ENCODE measurements at places on chromosomes 3 and 15.

DNA sequence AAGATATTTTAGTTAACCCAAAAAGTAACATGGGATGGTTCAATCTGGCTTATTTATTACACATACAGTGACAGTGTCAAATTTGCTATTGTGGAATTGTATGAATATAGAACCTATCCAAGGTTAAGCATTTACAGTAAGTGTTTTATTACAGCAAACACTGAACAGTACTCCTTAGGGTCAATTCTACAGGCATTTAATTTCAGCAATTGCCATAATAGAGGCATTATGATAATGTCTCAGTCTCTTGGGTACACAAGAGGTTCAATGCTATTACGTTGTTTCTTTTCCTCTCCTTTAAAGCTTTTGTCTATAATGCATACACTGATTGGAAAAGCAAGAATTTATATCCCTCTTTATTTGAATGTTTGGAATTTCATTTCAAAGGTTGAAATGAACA is 275.7 kb upstream of the NAALADL2 start:
- no peak for DNase-seq

DNA sequence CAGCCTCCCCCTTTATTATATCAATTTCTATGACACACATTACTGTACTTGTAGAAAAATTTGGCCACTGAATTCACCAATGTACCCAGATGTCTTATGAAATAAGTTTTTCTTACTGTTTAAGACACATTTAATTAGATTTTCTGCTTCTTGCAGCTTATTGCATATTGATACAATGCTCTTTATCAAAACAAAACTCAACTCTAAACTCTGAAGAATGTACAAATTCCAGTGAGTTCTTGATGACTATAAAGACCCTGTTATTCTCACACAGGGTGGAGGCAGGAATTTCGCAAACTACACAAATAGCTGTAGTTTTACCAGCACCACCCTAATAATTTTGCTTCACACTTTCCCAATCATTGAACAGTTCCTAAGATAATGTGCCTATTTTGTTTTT is 22.0 kb downstream of the CMTM6 start:
- no peak for DNase-seq

DNA sequence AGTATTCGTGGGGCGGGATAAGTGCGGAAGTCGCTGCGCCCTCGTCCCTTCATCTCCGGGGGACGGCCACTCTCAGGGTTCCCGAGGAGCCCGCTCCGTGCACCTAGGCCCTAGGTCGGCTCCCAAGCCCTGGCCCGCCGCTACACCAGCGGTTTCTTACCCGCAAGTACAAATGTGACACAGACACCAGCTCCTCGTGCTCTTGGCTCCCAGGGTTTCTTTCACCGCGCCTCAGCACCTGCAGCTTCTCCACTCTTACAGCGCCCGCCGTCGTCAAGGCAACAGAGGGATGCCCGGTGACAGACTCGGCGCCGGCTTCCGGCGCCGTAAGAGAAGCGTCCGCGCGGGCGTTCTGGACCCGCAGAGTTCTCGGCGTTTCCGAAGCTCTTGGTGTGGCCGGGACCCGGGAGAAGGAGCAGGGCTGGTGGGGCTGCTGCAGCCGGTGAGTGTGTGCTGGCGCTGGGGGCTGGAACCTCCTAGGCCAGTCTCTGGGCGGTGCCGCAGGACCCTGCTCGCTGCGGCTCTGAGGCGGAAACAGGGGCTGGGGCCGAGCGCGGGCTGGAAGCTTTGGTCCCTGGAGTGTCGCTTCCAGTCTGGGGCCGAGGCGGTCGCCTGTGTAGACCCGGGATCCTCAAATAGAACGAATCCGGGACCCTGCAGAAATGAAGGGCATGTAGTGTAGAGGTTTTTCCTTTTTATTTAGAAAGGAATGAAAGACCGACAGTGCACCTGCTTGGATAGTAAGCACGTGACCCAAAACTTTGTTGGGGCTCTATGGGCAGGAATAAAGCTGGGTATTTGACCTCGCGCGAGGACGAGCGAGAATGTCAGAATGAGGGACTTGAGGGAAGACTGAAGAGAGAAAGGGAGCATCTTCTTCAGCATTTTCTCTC is 155.4 kb upstream of the GOLGA6L4 start:
- DNase-seq: peak; percentile 34

- DNase-seq: no peak
Measured at GRCh38 chr15:101066501-101067408, 147.6 kb downstream of the LRRK1 start.

DNA sequence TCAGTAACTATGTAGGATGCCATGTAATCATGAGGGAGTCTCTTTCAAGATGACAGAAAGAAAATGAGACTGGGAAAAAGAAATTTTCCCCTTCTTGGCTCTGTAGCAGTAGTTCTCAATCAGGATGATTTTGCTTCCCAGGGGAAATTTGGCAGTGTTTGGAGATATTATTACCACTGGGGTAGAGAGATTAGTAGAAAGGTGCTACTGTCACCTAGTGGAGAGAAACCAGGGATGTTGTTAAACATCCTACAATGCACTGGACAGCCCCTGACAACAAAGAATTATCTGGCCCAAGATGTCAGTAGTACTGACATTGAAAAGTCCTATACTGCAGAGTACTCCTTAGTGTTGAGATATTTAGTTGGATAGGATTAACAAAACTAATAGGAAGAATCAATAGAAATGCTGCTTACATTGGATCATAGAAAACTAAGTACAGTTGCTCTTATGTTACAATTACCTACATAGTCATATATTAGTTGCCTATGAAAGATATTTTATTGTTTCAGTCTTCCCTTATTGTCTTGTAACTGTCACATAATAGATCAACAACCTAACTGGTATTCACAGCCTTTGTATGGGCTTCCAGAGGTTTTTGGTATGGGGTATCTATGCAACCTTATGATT is 433.3 kb downstream of the RAP2B start:
- no peak for DNase-seq

DNA sequence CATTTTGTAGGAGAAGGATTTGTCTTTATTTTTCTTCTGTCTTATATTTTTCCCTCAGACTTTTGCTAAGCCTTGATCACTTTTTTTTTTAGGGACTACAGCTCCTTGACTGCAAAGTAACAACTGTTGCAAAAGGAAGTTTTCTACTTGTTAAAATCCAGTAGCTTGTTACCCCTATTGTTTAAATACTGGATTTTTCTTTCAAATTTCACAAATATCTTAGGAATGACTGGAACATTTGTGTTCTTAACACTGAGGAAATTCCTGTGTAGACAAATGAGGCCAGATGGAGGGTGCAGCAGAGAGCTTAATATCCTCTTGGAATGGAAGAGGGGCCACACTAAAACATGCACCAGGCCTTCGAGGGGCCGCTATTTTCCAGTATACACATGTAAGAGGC is 3.2 kb upstream of the PGPEP1L start:
- no peak for DNase-seq

GRCh38 chr3:142356818-142357217 is 91.0 kb downstream of the XRN1 start:
- no peak for DNase-seq

- no peak for DNase-seq
Measured at GRCh38 chr15:67373971-67374370, 119.4 kb downstream of the IQCH start.

GRCh38 chr3:165644331-165644730 is 192.9 kb downstream of the BCHE start:
- no peak for DNase-seq

GRCh38 chr15:72852273-72852672 is 68.7 kb upstream of the ADPGK start:
- DNase-seq: no peak

GRCh38 chr3:9088441-9089353 is 125.4 kb upstream of the RAD18 start:
- no peak for DNase-seq

DNA sequence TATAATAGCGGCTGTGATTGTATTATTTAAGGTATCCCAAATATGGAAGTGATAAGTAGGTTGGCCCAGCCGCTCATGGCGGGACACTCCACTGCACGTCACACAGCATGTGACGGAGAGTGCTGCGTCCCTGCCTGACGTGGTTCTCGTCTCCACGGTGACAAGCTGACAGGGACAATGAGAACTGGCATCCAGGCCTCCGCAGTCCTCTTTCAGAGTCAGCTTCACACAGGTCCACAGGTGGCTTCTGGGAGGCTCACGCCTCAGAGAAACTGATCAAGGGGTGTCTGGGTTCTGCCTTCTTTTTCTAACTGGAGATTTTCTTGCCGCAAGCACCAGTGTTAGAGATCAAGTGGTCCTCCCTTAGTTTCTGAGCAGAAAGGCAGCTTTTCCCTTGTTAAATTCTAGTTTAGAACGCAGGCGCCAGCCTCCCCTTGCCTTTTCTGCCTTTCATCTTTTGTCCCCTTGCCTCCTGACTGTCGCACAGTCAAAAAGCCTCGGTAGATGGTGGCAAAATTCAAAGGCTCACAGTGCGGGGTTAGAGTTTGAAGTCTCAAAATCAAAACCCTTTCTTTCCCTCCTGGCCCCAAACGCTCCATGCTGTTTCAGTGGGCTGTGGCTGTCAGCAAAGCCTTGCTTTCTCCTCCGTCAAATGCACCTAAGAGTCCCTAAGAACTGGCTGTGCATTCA is 120.9 kb downstream of the ATP10A start:
- DNase-seq: no peak

- DNase-seq: peak; percentile 43
Measured at GRCh38 chr15:60006203-60006862, 2.2 kb downstream of the FOXB1 start.

GRCh38 chr3:97975466-97975865 is 3.2 kb upstream of the RIOX2 start:
- DNase-seq: no peak

GRCh38 chr3:32865383-32865782 is 47.6 kb downstream of the TRIM71 start:
- DNase-seq: no peak

- DNase-seq: no peak
Measured at GRCh38 chr3:16239086-16239770, 25.5 kb downstream of the DPH3 start.

- DNase-seq: no peak
Measured at GRCh38 chr3:61157414-61157813, 93.8 kb downstream of the FHIT start.

- DNase-seq: no peak
Measured at GRCh38 chr15:55475842-55476241, 32.2 kb downstream of the DNAAF4 start.

- no peak for DNase-seq
Measured at GRCh38 chr3:72458375-72458774, 389.9 kb downstream of the SHQ1 start.

- DNase-seq: no peak
Measured at GRCh38 chr3:107211608-107212007, 165.6 kb upstream of the CCDC54 start.

DNA sequence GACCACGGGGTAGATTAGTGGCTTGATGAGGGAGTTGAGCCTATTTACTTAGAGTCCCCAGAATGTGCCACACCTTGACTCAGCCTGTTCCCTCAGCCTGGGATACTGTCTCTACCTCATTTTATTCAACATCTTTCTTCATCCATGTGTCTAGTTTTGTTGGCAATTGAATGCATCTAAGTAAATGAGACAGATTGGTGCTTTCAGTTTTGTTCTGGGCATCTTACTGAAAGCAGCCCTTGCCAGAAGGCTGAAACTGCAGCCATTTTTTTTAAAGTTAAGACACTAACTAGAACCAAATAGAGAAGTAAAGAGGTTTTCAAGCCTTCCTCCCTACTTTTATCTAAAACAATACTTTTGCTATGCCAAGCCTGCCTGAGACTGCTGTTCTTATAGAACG is 246.8 kb downstream of the SLCO3A1 start:
- DNase-seq: no peak

DNA sequence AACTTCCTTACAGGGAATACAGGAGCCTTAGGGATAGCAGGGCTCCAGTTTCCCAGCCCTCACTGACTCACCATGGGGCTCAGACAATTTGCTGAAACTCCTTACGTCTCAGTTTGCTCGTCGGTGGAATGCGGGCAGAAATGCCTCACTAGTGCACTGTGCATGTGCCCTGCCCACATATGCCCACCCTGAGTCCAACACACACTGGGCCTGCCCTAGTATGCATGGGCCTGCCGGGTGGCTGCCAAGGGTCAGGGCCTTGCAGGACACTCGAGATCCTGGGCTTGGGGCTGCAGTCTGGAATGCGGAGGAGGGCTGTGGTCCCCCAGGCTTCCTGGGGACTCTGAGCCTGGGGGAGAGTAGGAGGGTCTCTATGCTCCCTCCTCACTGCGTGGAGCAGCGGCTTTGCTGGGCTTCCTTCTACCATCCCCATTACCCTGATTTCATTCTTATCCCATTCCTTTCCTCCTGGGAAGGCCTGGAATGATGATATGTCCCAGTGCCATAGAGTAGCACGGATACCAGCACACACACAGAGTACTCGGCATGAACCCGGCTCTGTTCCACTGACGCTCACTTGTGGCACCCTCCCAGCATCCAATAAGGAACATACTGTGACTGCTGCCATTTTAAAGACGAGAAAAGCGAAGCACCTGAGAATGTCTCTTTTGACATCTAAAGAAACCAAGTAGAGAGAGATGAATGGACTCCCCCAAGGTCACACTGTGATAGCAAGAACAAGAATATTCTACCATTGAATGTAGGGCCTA is 124.2 kb downstream of the ASB7 start:
- DNase-seq: no peak

DNA sequence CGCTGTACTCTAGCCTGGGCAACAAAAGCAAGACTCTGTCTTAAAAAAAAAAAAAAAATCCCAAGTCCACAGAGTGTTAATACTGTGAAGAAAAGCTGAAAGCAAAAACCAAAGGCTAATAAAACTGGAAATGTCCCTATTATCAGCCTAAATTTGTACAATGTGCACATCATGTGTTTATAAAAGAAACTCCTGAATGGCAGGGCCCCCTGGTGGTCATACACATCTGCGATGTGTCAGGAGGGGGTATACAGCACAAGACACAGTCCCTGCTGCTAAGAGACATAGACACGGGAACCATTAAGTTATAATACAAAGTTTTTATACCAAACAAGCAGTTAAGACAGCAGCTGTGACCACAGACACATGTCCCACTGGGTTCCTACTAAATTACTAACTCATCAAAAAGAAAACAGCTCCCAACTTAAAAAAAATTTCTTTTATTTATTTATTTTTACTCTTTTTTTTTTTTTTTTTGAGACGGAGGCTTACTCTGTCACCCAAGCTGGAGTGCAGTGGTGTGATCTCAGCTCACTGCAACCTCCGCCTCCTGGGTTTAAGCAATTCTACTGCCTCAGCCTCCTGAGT is 31.0 kb downstream of the IDH2 start:
- DNase-seq: peak; percentile 44

DNA sequence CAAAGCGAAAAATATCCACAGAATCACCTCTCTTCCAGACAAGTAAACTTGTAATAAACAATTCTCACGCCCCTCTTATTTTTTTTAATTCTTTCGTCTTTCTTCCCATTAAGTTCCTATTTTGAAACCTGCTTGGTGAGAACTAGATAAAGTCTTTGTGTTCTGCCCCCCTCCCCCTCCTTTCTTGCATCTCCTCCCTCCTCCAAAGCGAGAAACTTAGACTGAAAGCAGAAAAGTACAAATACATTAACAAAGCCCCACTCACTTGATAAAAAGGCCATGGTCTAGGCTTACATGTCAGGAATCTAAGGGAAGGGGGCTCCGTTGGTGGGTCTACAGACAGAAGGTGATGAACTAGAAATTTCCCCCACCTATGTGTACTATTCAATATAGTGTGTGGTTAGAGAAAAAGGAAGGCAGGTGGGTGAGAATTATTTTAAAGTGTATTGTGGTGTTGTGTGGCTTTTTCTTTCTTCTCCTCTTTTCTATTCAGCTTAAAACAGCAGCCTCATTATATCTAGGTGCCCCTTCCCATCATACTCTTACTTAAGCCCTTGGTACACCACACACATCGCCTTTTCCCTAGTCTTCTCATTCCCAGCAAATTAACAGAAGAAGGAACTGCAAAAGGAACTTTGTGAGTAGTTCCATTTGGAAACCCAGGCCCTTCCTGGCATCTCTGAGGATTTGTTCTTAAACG is 215.3 kb downstream of the MEIS2 start:
- no peak for DNase-seq
